Stimulated activated CD8-positive, alpha-beta memory T cell treated with anti-CD3 and anti-CD28 coated beads, Interleukin-4, amount 100 ng/mL, for 1 hour (primary cell): ENCODE measurements at places on chromosomes 3 and 15.

DNA sequence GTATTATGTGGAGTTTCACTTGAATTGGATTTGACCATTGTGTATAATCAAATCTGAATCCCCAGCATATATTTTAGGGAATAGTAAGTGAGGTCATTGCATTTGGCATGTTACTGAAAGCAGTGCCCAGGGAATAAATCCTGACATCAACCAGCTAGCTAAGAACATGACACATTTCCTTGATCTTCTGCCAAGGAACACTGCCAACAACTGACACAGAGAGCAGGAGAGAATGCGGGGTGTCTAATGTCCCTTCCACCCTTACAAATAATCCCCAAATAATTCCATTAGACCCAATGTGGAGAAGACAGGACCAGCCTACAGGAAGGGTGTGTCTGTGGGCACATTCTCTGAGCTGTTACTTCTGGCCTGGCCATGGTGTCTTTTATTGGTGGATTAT lies 30.6 kb upstream of the UBE3A start:
- DNase-seq: no peak

GRCh38 chr3:119778811-119779210 lies 3.1 kb upstream of the NR1I2 start:
- no peak for DNase-seq

- DNase-seq: no peak
Observed at GRCh38 chr15:62491642-62492041, 326.6 kb upstream of the C2CD4B start.

- DNase-seq: no peak
Observed at GRCh38 chr3:29686889-29687592, 406.2 kb downstream of the RBMS3 start.

DNA sequence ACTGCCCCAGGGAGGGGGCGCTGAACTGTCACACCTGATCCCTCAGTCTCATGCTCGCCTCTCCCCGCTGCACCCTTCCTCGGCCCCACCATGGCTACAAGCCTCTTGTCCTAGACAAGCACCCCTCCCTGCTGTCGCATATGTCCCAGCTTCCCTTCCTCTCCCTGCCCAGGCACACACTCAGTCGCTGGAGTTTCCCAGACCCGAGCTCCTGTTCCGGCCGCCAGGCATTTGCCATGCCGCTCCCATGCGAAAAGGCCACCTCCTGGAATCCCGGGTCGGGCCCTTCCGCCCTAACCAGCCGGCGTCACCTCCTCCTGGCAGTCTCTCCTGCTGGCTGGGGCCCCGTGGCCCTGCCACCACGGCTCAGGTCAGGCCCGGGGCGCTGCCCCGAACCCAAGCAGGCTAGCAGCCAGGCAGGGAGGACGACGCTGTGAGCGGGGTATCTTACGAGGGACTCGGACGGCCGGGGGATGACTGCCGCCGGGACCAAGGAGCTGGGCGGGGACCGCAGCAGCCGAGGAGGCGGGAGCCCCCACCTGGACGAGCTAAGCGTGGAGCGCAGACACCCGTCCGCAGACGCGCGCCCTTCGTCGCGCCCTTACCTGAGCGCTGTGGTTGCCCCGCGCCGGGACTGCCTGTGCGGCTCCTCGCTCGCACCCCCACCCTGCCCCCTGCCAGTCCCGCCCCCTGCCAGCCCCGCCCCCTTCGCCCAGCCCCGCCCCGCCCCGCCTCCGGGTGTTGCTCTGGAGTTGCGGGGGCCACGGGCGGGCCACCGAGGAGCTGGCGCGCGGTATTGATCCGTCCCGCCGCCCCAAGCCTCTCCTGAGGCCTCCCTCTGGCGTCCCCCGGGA lies at the start of gene ALS2CL:
Gene ALS2CL (minus strand): TSS at position 642 of the 854 bp plus-strand sequence. CDS start 4,239 bp downstream, outside the sequence.
- DNase-seq: peak; percentile 42

GRCh38 chr15:78761020-78761419 lies 50.2 kb downstream of the ADAMTS7 start:
- DNase-seq: no peak

DNA sequence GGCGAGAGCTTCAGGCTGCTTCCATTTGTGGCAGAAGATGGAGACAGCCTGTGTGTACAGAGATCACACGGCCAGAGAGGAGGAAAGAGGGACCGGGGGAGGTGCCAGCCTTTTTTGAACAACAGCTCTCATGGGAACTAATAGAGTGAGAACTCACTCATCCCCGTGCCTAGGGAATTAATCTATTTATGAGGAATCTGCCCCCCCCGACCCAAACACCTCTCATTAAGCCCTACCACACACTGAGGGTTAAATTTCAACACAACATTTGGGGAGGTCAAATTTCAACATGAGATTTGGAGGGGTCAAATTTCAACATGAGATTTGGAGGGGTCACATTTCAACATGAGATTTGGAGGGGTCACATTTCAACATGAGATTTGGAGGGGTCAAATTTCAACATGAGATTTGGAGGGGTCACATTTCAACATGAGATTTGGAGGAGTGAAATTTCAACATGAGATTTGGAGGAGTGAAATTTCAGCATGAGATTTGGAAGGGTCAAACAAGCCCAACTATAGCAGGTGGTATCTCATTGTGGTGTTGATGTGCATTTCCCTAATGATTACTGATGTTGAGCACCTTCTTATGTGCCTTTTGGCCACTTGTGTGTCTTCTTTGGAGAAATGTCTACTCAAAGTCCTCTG lies 20.6 kb upstream of the RFTN1 start:
- no peak for DNase-seq

- no peak for DNase-seq
Observed at GRCh38 chr3:177228601-177229190, 31.4 kb upstream of the TBL1XR1 start.

- no peak for DNase-seq
Observed at GRCh38 chr15:64547275-64547674, 86.9 kb downstream of the ZNF609 start.

GRCh38 chr3:10528046-10528445 lies 22.7 kb upstream of the ATP2B2 start:
- DNase-seq: no peak

DNA sequence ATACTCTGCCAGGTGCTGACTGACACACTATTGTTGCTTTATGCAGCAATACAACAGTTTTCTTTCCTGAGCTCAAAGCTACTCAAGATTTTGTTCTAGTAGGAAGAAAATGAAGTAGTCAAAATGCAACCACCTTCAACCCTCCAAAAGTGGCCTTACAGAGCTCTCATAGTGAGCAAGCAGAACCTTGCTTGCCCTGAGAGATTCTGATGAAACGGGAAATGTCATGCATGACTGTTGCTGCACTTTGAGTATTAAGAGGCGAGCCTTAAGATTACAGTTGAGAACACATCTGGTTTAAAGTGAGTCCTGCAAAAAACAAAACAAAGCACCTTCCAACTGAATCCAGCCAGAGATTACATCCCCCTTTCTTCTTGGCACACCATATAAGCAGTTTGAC lies 29.7 kb downstream of the MINDY4B start:
- DNase-seq: no peak
